ENCODE measurements at places on chromosomes 6 and 20.

DNA sequence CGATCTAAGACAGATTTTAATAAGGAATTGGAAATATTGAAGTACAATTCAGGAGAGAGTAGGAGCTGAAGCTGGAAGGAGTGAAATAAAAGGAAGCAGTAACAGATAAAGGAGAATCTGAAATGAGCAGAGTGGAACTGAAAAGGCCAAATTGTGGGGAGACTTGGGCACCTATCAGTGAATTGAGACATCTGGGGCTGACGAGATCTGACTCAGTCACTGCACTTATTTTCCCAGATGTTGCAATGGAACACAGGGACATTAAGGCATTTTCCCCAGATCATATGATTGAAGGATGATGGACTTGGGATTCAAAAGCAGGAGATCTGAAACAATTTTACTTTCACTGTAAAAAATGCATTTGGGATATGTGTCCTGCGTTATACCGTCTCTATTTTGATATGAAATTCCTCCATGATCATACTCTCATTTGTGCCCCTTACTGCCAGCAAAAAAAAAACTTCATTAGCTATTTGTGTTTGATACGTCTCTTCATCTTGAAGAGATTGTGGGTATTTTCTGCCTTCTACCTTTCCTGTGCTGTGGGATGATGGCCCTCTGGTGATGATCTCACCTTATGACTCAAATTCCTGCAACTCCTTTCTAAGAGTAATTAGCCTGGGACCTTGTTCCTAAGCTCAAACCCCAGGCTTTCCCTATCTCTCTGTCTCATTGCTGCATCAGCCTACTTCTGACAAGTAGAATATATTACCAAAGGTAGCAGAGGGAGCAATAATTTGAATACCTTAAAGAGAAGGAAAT is 278.5 kb upstream of the MAN1A1 start:
- no peak for DNase-seq

GRCh38 chr6:53717566-53717965 is 52.0 kb upstream of the KLHL31 start:
- no peak for DNase-seq

DNA sequence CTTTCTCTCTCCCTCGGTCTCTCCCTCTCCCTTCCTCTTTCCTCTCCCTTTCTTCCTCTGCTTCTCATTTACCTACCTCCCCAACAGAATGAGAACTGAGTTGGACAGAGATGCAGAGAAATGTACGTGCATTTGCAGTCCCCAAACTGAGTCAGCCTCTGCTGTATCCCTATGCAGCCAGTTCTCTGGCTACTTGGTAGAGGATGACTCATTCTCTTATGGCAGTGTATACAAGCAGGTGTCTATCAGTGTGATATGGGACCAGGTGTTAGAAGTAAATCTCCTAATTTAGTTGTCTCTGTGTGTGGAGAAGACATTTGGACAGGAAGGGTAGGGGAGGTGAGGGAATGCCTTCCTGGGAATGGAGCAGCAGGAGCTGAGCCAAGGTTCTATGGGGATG is 470.8 kb downstream of the CD109 start:
- DNase-seq: no peak

DNA sequence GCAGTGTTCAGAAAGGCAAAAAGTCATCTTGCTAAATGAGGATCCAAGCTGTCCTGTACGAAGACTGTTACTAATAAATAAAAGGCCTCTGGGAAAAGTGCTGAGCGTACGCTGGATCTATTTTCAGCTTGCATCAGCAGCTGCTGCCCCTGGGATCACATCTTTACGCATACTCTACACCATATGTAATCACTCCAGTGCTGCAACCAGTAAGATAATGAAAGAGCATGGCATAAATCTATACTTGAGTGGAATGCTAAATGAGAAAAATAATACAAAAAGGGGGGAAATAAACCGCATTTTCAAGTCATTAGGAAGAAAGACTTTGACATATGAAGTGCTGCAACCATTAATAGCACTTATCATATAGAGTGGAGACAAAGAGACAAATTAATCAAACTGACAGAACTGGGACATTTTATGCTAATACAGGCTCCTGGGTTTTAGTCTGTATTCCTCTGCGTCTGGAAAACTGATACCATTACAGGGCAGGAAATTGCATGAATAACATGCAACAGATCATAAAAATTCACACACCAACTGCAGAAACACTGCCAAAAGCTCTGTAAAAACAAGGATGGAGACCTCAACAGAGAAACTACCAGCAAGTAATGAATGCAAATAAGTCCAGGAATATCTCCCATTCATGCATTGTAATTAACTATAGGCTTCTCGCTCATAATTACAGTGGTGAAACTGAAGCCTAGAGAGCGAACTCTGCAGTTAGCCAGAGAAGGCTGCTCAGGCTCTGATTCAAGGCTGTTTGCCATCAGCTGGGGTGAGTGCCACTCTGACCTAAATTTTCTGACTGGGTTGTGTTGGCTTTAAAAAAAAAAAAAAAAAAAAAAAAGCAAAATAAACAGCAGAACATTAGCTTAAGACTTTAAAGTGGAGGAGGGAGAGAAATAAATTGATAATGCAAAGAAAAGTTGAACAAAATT is 83.8 kb downstream of the GJA10 start:
- no peak for DNase-seq

DNA sequence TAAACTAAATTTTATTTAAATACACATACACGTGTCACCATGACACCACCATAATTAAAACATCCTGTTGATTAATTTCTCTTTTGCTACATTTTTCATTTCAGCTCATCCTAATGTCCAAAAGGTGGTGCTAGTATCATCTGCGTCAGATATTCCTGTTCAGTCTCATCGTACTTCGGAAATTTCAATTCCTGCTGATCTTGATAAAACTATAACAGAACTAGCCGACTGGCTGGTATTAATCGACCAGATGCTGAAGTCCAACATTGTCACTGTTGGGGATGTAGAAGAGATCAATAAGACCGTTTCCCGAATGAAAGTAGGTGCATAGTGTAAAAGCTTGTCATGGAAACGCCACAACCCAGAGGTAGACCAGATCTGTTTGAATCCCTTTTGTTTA is 263.4 kb downstream of the UTRN start:
- DNase-seq: no peak

- DNase-seq: no peak
These were observed 498.9 kb downstream of the BCKDHB start for GRCh38 chr6:80605165-80605989.

DNA sequence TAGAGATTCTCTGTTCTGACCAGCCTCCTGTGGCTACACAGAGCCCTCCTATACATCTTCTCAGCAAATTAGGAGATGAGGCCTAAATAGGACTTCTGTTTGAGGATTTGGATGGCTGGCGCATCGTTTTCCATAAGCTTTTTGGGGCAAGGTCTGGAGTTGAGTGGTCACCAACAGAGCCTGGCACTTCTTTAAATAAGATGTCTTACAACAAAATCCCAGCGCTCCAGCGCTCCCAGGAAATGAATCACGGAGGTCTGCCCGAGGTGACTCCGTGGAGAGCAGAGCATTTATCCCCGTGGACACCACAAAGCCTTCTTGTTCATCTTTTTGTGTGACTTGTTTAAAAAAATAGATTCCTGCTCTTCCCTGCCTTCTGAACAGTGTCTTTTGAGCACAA is 75.3 kb downstream of the GNAS-AS1 start:
- no peak for DNase-seq

DNA sequence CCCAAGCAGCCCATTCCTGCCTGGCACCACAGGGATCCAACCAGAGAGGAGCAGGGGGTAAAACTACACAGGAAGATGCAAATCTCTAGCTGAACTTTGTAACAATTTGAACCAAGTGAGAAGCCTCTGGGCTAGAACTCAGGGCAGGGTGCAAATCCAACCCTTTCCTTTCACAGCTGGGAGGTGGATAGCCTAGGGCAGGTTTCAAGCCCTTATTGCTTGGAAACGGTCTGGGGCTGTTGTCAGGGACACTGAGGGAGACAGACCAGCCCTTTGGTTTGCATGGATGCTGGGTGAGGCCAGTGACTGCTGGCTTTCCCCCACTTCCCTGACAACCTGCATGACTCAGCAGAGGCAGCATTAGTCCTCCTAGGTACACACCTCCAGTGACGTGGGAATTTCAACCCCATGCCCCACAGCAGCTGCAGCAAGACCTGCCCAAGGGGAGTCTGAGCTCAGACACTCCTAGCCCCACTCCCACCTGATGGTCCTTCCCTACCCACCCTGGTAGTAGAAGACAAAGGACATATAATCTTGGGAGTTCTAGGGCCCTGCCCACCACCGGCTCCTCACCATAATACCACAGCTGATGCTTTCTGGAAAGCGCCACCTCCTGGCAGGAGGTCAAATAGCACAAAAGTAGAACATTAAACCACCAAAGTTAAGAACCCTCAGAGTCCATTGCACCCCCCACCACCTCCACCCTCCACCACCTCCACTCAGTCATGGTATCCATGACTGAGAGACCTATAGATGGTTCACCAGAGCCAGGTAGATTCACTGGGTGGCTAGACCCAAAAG is 797.7 kb upstream of the MAN1A1 start:
- DNase-seq: no peak

DNA sequence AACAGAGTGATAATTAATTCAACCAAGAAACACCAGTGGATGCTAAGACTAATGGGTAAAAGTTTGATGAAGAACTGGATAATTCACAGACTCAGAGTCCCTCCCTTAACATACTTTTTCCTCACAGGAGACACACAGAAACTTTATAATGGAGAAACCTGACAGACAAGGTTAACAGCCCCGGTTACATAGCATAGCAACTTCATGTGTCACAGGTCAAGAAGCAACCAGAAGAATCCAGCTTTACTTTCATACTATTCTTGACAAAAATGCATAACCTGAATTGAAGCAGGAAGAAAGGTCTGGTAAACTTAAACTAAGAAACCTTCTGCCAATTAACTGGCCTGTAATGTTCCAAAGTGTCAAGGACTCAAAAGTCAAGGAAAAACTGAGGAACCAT is 375.9 kb downstream of the RNF144B start:
- DNase-seq: no peak

Measured in omental fat pad (tissue), 4 donors.